ENCODE measurements at places on chromosomes 16 and 17.

DNA sequence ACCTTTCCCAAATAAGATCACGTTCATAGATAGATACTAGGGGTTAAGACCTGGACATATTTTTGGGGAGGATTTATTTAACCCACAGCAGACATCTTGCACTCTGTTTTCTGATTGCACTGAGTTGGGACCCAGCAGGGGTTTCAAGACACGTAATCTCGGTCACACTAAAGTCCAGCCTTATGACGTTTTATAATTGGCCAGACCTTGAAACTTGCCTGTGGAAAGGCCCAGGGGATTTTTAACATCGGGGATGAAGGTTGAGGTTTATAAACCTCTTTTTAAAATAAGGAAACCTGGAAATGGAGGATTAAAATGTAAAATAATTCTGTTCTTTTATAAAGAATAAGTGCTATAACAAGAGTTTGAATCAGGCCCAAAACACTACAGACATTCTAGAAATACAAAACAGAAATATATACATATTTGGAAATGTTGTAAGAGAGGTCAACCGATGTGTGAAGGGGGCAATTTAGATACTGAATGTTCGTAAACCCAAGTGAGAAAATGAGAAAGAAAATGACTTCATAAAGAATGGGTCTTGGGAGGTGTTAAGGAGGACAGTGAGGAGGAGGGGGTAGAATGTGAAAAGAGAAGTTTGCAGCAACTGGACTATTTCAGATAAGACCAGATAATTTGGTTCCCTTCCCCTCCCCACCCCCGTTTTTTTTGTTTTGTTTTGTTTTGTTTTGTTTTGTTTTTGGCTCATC lies 61.1 kb upstream of the NOL11 start:
- DNase-seq = no peak

GRCh38 chr17:3316836-3317235 lies 18.7 kb upstream of the OR3A1 start:
- no peak for DNase-seq

DNA sequence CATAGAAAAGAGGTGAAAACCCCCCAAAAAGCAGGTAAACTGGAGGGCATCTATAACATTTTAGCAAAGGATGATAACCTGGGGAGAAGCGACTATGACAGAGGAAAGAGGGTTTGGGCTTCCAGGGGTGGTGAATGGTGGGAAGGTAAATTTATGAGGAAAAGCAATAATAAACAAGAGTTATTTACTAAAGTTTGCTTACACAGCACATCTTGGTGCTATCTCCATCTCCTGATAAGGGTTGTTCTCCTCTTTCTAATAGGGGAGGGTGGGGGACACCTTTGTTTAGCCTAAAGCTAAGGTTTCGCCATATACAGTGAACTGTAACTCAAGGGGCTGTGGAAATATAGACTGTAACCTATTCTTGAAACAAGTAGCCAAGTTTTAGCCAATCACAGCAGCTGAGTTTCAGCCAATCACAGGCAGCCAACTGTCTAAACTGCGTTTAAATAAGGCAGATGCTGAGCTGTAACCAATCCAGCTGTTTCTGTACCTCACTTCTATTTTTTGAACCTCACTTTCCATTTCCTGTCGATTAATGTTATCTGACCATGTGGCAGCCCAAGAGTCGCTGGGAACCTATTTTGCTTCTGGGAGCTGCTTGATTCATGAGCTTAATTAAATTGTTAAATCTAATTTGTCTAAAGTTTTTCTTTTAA lies 191.8 kb downstream of the MAP2K6 start:
- no peak for DNase-seq

DNA sequence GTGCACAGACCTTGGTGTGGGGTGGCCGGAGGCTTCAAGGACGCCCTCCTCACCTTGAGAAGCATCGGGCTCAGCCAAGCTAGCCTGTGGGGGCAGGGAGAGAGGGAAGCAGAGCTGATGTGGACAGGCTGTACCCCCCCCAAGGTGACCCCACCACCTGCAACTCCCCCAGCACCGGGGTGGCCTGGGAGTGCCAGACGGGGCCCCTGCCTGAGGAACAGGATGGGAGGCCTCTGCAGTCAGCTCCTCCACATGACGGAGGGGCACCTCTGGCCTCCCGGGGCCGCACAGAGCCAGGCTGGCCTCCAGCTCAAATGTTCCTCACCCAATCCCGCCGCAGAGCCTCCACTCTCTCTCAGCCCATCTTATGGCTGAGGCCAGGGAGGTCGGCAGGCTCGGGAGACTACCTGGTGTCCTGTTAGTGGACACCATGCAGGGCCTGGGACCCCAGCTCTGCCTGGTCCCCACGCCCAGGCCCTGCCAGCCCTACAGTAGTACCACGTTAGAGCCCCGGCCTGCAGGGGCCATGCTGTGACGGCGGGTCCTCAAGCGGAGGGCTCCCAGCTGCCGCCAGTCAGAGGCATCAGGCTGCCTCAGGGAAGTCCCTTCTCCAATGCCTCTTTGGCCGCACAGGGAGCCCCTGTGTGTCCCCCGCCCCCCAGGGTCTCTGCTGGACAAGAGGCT lies 19.4 kb upstream of the SLC38A10 start:
- DNase-seq = no peak

DNA sequence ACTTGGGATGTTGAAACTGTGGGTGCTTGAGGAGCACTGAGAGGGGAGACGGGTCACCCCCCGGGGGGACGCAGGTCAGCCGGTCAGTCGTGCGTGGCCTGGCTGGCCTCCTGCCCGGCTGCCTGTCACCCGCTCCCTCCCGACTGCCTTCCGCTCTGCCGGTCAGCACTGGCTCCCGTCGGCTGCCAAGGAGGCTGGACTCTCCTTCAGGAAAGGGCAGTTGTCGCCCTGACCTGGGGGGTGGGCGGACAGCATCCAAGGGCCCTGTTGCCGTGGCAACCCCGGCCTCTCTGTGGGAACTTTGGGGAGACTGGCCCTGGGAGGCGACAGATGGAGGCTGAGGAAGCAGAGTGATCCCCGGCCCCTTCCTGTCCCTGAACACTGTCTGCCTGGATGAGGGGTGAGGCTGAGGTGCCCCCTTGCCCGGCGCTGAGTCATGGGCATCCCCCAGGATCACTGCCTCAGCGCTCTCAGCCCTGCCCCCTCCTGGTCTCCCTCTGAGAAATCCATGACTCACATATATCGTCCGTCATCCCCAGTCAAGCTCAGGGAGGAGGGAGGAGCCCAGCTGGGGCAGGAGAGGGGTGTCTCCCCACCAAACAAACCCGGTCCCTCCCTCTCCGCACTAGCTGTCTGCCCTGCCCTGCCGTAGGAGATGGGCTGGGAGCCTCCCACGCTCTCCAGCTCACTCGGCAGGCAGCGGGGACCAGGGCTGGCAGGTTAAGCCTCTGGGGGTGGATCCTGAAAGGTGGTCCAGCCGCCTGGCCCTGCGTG lies at the start of gene ADGRG1:
ADGRG1 (plus strand) TSS at position 623 of the 774 bp plus-strand sequence. CDS start 21,658 bp downstream, outside the sequence.
- DNase-seq = no peak

DNA sequence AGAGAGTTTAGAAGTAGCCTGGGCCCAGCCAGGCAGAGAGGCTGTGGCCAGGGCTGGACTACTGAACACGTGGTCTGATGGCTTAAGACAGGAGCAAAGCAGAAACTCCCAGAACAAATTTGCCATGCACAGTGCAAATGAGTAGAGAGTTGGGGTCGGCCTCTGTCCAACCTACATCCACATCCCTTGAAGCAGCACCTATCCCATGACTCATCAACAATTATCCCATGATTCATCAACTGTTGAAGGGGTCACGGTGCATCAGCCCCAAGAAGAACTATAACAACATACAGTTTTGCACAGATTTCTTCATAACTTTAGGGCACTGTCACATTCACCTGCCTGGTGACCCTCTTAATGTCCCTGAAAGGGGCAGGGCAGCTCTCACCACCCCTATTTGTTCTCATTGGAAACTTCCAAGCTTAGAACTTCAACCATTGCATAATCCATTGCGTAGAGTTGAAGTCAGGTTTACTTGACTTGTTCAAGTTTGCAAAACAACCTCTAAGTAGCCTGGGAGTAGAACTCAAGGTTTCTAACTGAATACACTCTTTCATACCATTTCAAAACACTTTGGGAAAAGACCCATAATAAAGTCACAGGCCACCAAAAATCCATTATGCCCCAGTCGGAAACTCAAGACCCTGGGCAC lies 235.2 kb upstream of the CDH5 start:
- no peak for DNase-seq

DNA sequence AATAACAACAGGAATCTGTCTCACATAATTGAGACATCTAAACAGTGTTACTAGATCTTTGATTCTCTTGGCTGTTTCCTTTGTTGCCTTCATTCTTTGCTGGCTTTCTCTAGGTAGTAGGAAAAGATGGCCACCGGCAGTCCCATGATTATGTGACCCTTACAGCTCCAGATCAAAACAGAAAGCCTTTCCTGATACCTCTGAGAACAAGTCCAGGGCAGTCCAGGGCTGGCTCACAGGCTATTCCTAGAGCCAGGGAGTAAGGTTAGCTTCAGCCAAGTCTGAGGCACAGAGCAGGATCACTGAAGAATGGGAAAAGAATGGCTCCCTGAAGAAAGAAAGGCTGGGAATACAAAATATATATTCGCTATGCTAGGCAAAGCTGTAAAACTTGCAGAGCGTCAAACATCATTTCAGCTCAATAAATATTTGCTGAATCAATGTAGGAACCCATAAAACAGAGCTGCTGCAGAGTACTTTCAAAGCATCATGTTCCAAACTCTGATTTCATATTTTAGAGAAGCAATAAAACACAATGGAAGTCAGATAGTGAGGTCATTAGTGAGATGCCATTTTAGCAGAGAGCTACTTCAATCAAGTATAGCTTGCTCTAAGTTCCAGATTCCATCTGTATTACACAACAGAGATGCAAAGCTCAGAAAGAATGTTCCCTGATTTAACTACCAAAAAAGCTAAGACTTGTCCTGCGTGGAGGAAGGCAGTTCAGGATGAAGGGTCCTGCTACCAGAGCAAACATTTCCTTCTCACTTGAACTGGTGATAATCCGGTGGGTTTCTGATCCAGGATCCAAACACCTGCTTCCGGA lies 23.4 kb downstream of the ADAT1 start:
- no peak for DNase-seq

DNA sequence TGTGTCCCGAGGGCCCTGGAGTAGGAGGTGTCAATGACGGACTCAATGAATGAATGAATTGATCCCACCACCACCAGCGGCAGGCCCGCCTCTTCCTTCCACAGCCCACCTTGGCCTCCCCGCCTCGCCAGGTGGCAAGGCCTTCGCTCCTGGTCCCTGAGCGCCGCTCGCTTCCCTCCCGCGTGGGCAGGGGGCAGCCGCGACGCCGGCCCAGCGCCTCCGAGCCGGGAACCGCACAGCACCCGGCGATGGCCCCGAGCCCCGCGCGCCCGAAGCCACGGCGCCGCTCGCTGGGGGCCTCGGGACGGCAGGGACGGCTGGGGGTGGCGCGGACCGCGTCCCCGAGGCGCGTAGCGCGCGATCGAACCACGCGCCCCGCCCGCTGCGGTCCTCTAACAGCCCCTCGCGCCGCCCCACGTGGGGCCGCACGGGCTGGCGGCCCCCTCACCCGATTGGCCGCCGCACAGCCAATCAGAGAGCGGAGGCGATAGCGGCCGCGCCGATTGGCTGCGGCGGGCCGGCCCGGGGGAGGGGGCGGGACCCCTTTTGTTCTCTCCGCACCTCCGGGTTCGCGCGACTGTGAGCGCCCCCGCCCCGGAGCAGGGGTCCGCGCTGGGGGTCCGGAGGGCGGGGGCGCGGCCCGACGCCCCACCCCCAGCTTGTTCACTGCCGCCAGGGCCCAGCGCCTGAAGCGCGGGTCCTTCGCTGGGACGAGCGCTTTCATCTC lies 31.4 kb downstream of the ACTG1 start:
- DNase-seq = no peak

DNA sequence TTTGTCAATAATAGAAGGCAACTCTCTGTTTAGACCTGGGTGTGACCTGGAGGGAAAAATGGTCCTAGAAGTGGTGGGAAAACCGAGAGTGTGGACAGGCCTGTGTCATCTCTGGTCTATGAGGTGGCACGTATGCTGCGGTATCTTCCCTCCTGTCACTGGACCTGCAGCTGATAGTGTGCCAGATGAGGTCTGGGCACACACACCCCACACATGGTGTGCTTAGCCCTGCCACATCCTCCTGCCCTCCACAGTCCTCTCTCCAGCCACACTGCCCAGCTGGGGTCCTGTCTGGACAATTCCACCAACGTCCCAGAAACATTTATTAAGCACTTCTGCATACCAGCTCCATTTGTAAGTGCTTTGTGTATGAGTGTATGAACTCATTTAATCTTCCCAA lies 37.2 kb downstream of the GLP2R start:
- no peak for DNase-seq

DNA sequence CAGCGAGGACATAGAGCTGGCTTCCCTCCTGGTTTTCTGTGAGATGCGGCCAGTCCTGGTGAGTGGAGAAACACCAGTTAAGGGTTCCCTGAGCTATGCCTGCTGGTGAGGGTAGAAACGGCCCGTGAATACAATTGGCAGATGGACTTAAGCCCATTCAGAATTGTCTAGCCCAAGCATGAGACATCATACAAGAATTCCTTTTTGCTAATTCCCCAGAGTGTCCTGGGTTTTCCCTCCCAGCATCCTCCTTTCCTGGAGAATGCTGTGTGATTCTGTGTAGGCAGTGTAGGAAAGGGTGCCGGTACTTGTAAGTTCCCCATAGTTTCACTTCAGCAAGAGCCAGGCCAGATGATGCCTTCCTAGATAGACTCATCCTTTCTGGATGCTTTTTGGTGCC lies 65.1 kb downstream of the SDR42E1 start:
- no peak for DNase-seq

DNA sequence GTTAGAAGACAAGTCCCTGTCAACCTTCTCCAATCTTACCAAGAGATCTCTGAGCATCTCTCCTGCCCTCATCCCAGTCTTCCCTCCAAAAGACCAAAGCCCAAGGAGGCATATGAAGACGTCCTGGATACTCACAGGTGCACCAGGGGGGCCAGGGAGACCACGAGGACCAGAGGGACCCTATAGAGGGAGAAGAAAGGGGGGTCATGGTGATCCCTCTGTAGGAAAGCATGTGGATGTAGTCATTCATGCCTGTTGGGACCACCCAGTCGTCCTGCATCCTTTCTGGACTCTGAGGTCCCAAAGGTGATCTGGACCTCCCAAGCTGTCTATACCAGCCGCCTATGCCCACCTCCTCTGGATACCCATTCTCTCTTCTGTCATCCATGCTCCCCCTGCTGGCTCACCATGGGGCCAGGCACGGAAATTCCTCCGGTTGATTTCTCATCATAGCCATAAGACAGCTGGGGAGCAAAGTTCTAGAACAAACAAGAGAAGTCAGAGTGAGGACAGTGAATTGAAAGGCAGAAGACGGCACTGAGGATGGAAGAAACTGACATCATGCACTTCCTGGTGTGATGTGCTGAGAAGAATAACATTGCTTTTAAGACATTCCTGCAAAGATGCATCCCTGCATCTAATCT lies 3.3 kb downstream of the COL1A1 start:
- peak; percentile 25 for DNase-seq

GRCh38 chr16:13313351-13313750 lies 412.0 kb downstream of the SHISA9 start:
- no peak for DNase-seq

DNA sequence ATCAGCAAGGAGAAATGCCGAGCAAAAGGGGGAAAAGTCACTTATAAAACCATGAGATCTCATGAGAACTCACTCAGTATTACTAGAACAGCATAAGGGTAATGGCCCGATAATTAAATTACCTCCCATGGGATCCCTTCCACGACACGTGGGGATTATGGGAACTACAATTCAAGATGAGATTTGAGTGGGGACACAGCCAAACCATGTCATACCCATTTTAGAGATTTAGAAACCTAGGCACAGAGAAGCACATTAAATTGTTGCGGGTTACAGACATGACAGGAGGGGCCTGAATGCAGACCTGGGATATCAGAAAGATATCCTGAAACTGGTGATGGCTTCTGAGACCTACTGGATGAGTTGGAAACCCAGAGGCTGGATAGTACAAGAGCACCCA lies 20.1 kb downstream of the ARHGAP17 start:
- DNase-seq = no peak

- DNase-seq = no peak
Measured at GRCh38 chr17:72591289-72592241, 470.7 kb downstream of the SOX9 start.

Measured in stimulated activated CD8-positive, alpha-beta memory T cell treated with anti-CD3 and anti-CD28 coated beads, Interleukin-4, amount 100 ng/mL, for 1 hour (primary cell).